CD8-positive, alpha-beta memory T cell (primary cell): ENCODE measurements at places on chromosomes 2 and 18. TPM values are rescaled to one million over a fixed set of nuclear protein-coding genes. Genes with fewer than 3 reads are reported as not detected.

- H3K27ac ChIP-seq: no peak overlapping the region
- H3K36me3 ChIP-seq: no peaks in the 10 kb centered on the region
- H3K27me3 ChIP-seq: no peaks in the 10 kb centered on the region
- DNase-seq: no peak
Observed at GRCh38 chr2:129857200-129857599, 122.3 kb upstream of the RAB6C start.

TDRD15 gene
- total RNA-seq: not detected

DNA sequence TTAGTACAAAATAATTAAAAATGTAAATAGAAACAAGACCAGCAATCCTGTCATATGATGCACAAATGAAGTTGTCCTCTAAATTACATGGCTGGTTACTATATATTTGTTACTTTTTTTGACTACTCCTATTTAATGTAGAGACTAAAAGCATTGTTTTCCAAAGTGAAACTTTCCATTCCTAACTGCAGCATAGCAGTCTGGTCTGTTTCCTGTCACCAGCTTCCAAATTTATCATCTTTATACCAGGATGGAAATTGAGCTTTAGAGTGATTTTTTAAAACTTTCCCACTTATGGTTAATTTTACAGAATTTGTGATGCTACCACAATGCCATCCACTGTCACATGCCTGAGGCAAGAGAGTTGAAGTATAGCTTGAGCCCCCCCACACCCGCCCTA, 33.5 kb upstream of the RAB27B start:
- H3K4me3 ChIP-seq: no peak overlapping the region
- no peak overlapping the region for H3K27ac ChIP-seq
- no peaks in the 10 kb centered on the region for H3K36me3 ChIP-seq
- no peak for DNase-seq
- no peaks in the 10 kb centered on the region for H3K27me3 ChIP-seq

FRZB gene
- not detected for total RNA-seq

DNA sequence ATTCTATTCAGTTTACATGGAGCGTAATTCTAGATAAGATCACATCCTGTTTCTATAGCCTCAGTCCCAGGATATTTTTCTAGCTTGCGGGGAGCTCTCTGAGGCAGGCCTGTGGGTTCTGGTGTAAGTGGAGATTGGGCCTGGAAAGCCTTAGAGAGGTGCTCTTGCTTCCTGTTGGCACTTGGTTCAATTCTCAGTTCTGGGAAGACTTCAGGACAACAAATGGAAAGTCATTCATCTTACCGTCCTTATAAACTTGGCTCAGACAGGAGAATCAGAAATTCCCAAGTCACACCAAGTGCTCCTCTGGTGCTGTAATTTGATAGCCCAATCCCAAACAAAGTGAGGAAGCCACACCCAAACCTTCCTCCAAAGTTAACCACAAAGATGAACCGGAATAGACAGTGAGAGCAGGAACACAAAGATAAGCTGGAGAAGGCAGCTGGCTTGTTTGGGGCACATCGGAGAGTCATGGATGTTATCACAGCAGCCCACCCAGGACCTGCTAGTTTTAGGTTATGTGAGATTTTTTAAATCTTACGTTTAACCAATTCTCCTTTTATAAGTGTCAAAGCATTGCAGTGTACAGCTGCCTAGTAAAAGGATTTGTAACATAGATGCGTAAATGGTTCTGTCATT, 144.3 kb upstream of the MAP3K20 start:
- no peaks in the 10 kb centered on the region for H3K36me3 ChIP-seq
- H3K27me3 ChIP-seq: no peaks in the 10 kb centered on the region
- no peak overlapping the region for H3K4me3 ChIP-seq
- no peak for DNase-seq
- H3K27ac ChIP-seq: no peak overlapping the region
- H3K4me1 ChIP-seq: peaks cover 5% of the 10 kb centered on the region
